ENCODE measurements at places on chromosomes 16 and 17.
A peak's percentile ranks its signal among the peaks of the same experiment; 100 is the strongest.

- DNase-seq, result no peak
Observed at GRCh38 chr17:34620458-34620857, 41.1 kb downstream of the TMEM132E start.

- DNase-seq, result no peak
Observed at GRCh38 chr17:83191388-83192160, 112.2 kb downstream of the METRNL start.

DNA sequence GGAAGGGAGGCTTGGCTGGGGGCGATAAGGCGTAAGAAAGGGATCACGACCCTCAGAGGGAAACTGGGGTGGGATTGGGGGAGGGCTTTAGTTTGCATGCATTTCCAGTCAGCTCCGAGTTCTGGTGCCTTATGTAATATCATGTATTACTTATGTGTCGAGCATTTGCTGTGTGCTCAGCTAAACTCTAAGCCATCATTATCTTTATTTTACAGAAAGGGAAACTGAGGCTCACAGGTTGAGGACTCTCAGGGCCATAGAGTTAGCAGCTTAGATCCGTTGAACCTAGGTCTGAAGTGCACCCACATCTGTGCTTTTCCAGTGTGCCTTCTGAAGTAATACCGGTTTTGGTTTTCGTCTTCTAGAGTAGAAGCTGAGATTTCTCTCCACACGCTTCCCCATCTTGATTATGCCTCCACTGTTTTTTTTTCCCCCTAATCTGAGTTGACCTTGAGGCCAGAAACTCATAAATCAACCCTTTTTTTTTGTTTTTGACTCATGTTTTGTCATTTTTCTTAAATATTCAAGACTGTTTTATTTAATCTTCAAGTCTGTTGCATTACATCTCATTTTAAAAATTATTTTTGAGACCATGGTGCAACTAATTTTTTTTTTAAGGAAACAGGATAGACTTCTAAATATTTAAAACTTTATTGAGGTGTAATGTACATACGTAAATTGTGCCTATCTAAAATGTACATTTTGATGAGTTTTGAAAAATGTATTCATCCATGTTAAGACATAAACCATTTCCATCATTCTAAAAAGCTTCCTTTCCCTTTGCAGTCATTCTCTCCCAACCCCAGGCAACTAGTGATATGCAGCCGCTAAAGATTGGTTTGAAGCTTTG, 741 bp downstream of the CYB5B start:
- no peak for DNase-seq

DNA sequence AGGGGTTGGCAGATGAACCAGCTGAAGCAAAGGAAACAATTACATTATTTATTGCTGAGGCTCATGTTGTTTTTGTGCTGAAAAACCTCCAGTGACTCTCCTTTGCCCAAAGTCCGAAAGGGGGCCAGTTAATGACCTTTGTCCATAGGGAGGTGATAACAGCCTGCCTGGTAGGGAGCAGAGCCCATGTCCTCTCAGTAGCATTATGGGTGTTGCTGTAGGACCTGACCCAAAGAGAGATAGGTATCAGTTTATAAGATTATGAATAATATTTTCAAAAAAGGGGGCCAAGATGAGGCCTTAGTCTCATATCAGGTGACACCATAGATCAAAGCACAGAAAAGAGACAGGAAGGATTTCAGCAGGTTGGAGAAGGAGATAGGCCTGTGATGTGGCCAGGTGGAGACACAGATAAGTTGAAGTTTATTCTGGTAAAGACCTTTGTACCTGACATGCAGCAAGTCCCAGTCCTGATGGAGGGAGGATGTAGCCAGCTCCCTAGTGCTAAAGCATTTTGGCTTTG, 55.1 kb downstream of the CENPV start:
- no peak for DNase-seq

- DNase-seq, result no peak
Observed at GRCh38 chr16:53964145-53964790, 260.3 kb downstream of the FTO start.

GRCh38 chr17:12691173-12691572, 25.5 kb downstream of the MYOCD start:
- peak; percentile 22 for DNase-seq

DNA sequence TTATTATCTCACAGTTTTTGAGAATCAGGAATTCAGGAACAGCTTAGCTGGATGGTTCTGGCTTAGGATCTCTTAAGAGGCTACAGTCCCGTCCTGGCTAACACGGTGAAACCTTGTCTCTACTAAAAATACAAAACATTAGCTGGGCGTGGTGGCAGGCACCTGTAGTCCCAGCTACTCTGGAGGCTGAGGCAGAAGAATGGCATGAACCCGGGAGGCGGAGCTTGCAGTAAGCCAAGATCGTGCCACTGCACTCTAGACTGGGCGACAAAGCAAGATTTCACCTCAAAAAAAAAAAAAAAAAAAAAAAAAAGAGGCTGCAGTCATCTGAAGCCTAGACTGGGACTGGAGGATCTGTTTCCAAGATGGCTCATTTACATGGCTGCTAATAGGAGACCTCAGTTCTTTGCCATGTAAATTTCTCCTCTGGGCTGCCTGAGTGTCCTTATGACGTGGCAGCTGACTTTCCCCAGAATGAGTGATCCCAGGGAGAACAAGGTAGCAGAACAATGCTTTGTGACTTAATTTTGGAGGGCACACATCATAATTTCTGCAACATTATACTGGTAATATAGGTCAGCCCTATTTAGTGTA, 95.8 kb upstream of the CORO6 start:
- DNase-seq, result no peak

DNA sequence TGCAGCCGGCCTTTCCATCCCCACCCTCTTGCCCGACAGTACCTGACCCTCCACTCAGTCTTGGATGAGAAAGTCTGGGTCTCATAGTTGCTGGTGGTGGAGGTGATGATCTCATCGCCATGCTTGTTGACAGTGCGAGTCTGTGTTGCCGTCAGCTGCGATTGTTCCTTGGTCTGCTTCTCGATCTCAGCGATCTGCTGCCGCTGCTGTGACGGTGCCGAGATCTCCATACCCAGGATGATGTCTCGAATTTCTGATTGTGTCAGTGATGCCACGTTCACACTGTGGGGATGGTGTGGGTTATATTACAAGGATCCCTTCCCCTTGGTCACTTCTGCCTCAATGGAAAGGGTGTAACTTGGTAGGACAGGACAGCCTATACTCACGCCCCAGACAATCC, 4.1 kb upstream of the RILP start:
- DNase-seq, result no peak

DNA sequence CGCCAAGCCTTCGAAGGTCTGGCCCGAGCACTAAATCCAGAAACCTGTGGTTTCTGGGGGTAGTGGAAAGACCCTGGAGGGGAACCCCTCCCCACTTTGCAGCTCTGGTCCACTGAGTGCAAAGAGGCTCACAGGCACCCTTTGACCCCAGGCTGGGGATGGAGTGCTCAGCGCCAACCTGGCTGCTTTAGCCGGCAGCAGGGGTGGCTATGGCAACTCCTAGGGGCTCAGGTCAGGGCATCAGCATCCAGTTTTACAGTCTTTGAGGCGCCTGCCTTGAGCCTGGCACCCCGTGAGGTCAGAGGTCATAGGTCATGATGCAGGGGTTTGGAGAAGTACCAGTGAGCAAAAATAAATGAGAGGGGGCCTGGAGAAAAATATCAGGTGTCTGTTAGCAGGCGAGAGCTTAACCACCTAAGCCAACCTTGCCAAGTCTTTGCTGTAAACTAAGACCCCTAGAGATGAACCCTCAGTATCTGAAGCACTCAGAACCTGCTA, 17.9 kb downstream of the CA7 start:
- DNase-seq, result no peak

All from AG09319 (cell line).